ENCODE measurements at places on chromosomes 11 and 22.

- DNase-seq: no peak
These were observed 687.2 kb downstream of the OPCML start for GRCh38 chr11:132844956-132845696.

DNA sequence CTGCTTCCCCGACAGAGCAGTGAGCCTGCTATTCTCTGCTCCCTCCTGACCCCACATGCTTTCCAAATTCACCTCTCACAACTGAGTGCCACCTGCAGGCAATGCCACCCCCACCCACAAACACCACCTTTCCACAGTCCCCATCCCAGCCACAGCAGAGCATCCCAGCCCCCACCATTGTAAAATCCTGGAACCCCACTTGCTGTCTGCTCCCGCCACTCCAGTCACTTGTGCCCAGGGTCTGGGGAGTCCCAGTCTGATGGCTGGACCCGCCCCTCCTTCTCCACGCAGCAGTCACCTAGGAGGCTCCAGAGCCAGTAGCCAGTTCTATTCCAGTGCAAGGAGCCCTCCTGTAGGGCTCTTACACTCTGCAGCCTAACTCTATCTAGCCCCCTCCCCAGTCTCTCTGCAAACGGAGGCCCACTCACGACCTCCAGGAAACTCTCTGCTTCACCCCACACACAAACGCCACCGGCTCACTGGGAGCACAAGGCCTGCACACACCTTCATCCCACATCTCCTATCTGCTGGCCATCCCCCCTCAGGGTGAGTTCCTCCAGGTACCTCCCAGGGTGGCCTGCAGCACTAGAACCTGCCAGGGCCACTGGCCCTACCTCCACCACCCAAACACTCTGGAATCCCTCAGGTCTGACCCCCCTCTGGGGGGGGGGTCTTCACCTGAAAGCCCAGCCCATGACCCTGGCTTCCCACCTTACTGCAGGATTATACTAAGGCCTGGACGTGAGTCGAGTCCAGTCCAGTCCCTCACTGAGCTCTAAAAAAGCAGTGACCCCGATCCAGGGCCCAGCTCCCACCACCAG is 1.4 kb downstream of the GNB1L start:
- no peak for DNase-seq

DNA sequence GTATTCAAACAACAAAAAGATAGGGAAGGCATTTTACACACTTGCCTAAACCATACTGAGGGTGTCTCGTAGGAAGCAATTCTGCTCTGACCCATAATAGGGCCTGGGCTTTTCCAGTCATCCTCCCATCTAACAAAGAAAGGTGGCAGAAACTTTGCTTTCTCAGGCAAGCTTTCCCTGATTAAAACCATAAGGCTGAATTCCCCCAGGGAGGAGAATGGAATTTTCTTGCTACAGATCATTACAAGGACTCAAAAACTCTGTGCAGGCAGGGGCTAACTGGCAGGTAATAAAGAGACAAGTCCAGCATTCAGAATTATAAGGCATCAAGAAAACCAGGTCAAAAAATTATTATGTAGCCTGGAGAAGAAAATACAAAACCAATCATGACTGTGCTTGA is 90.4 kb downstream of the RBFOX2 start:
- DNase-seq: no peak

DNA sequence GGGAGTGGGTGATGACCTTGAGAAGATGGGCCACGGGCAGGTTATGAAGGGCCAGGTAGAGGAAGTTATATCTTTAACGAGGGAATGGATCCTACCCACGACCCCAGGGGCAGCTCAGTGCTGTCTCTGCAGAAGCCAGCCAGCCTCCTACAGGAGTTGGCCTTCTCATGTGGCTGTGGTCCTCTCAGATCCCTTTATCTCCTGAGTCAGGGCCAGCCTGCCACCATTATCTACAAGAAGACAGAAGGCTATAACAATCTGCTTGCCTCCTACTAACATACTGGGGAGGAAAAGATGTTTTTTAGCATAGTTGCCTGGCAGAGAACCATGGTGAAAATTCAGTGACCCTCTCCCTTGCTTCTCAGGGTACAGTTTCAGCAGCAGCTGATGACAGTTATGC is 7.0 kb upstream of the YWHAH start:
- no peak for DNase-seq

DNA sequence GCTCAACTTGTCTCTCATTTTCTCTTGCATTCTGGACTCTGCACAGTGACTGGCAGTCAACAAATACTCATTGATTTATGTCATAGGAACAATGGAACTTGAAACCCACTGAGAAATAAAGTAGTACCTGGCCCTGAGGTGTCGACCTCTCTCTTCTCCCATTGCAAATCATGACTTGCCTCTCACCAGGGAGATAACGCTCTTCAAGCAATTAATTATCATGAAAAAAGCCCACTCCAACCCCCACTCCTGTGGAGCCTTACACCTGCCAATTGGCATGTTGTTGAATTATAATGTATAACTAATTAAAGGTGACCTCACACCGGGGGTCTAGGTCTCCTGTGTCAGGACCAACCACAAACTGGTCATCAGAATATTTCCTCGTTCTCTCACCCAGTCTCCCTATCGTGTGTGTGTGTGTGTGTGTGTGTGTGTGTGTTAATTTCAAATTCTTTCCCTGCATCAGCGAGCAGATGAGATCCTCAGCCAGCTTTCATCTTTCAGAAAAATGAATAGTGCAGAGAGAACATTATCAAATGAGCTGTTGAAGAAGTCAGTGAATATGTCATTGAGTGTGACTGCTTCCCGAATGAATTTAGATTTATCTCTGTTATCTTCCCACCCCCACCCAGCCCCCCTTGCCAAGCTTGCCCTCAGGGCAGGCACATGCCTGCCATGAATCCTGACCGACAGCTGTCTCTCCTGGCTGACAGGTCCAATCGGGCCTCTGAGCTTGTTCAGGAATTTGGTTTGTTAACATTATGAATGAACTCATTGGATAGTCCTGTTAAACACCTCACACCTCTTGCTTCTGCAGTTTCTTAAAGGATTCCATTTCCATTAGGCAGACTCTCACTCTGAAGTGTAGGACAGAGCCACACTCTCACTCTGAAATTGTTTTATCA is 357.4 kb downstream of the INSC start:
- DNase-seq: no peak

- DNase-seq: peak; percentile 53
These were observed 1.7 kb upstream of the RTN4RL2 start for GRCh38 chr11:57458410-57459163.

DNA sequence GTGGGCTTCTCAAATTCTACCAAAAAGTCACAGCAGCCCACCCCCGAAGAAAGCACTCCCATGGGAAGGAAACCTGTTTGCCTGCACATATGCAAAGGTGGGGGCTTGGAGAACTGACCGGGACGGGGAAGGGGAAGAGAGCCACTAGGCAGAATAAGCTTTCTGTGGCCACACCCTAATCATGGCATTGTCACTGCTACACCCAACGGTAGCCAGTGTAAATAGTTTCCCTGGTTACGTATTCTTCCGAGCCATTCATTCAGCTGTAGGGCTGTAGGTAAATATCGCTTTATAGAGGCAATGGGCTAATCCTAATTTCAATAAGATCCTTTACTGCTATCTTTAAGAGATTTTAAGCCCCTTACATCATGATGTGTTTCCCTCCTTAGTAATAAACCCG is 61.7 kb downstream of the PRDM11 start:
- no peak for DNase-seq

DNA sequence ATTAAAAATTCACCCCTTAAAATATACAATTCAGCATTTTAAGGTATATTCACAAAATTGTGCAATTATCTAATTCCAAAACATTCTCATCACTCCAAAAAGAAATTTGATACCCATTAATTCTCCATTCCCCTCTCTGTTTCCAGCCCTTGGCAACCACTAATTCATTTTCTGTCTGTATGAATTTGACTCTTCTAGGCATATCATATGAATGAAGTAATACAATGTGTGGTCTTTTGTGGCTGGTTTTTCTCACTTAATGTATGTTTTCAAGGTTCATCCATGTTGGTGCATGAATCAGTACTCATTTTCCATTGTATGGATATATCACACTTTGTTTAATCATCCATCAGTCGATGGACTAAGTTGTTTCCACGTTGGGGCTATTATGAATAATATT is 29.0 kb upstream of the ACCSL start:
- no peak for DNase-seq

GRCh38 chr22:28714043-28714628 is 27.5 kb downstream of the CHEK2 start:
- DNase-seq: no peak

DNA sequence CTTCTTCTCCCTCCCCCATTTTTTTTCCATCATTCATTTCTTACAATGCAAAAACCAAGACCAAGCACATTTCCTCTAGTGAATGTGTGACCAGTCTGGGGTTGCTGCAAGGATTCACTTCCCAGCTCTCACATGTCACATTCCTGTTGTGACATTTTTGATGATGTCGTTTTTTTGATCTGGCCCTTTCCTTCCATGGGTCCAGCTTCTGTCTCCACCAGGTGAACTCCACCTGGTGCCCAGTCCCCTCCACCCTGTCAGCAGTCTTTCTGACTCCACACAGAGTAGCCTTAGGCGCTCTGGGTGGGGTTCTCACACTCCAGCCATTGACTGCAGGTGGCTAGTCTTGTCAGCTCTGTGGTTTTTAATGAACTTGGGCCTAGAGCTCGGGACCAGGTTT is 15.6 kb downstream of the PANX1 start:
- no peak for DNase-seq

DNA sequence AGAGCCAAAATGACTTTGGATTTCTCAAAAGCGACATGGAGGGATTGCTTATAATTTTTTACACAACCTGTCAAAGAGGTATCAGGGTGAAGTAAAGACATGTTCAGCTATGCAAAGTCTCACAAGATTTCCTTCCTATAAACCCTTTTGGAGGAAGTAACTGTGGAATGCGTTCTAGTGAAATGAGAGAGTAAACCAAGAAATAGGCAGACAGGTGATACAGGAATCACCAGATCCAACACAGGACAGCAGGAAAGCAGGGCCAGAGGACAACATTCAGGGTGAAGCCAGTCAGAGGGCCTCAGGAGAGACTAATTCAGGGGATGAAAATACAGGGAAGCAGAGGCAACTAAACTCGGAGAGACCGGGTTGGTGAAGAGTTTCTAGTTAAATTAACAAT is 90.4 kb upstream of the MTNR1B start:
- no peak for DNase-seq

DNA sequence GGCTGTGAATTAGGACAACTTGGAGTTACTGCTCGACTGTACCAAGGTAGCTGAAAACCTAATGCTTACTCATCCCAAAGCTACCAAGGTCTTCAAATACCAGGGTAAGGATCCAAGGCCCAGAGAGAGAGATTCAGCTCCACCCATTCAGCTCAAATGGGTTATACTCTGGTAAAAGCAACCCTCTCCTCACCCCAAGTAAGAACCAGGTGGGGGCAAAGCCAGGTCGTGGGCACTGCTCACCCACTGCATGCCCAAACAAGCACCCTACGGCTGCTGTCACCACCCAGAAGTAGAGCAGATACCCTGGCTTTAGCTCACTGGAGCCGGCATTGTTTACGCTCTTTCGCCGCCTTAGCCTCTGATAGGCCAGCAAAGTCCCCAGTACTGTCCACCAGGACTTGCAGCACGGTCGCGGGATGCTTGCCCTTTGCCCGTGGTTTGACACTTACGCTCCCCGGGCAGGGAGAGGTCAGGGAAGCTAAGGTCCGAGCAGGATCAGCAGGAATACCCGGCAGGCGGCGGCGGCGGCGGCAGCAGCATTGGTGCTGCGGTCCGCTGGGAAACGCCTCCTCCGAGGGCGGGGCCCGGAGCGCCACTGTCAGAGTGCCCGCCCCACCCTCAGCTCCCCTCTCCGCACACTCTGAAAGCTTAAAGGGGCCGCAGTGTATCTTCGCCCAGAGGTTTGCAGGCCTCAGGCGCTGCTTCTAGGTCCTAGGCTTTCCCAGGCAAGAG is 19.6 kb downstream of the CKAP5 start:
- DNase-seq: peak; percentile 89

DNA sequence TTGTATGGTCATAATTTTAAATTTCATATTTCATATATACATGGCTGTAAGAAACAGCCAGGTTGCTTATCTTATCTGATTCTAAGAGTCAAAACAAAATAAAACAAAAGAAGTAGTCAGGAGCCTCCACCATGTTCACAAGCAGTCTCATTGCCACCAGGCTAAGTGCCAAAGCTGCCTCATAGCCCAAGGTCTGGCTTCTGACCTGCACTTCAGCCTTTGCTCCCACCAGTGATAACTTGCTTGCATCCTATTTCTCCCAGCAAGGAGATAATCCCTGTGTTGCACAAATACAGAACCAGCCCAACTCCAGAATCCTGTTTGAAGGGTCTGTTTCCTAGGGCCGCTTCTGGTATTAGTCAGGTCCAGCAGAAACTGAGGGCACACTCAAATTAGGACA is 53.9 kb upstream of the TSKU start:
- no peak for DNase-seq

DNA sequence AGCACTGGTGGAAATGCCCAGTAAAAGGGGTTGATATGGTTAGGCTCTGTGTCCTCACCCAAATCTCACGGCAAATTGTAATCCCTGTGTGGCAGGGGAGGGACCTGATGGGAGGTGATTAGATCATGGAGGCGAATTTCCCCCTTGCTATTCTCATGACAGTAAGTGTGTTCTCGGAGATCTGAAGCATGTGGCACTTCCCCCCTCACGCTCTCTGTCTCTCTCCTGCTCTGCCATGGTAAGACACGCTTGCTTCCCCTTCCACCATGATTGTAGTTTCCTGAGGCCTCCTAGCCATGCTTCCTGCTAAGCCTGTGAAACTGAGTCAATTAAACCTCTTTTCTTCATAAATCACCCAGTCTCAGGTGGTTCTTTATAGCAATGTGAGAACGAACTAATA is 37.4 kb downstream of the PACSIN2 start:
- no peak for DNase-seq

GRCh38 chr11:125583496-125583895 is 9.2 kb upstream of the STT3A start:
- no peak for DNase-seq

DNA sequence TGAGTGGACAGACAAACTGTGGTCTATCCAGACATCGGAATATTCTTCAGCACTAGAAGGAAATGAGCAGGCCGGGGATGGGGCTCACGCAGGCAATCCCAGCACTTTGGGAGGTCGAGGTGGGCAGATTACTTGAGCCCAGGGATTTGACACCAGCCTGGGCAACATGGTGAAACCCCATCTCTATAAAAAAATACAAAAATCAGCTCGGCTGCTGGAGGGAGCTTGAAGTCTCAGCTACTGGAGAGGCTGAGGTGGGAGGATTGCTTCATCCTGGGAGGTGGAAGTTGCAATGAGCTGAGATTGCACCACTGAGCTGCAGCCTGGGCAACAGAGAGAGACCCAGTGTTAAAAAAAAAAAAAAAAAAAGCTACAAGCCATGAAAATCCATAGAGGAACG is 8.0 kb upstream of the CTSD start:
- no peak for DNase-seq

DNA sequence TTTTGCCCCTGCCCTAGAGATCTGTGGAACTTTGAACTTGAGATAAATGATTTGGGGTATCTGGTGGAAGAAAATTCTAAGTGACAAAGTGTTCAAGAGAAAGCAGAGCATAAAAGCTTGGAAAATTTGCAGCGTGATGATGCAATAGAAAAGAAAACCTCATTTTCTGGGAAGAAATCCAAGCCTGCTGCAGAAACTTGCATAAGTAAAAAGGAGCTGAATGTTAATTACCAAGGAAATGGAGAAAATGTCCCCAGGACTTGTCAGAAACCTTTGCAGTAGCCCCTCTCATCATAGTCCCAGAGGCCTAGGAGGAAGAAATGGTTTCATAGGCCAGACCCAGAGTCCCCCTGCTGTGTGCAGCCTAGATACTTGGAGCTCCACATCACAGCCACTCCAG is 686.9 kb downstream of the FAM181B start:
- no peak for DNase-seq

All from left ventricle myocardium inferior (tissue), 1 donor.